Gastroesophageal sphincter (tissue), 4 donors: ENCODE measurements at places on chromosomes 16 and 17.
A peak's percentile ranks its signal among the peaks of the same experiment; 100 is the strongest.

- ATAC-seq = no peak
Measured at GRCh38 chr16:86062271-86062965, 163.5 kb downstream of the IRF8 start.

DNA sequence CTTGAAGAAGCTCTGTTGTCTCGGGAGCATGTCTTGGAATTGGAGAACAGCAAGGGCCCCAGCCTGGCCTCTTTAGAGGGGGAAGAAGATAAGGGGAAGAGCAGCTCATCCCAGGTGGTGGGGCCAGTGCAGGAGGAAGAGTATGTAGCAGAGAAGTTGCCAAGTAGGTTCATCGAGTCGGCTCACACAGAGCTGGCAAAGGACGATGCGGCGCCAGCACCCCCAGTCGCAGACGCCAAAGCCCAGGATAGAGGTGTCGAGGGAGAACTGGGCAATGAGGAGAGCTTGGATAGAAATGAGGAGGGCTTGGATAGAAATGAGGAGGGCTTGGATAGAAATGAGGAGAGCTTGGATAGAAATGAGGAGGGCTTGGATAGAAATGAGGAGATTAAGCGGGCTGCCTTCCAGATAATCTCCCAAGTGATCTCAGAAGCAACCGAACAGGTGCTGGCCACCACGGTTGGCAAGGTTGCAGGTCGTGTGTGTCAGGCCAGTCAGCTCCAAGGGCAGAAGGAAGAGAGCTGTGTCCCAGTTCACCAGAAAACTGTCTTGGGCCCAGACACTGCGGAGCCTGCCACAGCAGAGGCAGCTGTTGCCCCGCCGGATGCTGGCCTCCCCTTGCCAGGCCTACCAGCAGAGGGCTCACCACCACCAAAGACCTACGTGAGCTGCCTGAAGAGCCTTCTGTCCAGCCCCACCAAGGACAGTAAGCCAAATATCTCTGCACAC, 21.2 kb downstream of the AKAP1 start:
- peak; percentile 14 for ATAC-seq

GRCh38 chr17:43829738-43830137, 3.2 kb downstream of the MPP3 start:
- ATAC-seq = no peak

- ATAC-seq = no peak
Measured at GRCh38 chr16:50402298-50402895, 33.6 kb upstream of the BRD7 start.

- no peak for ATAC-seq
Measured at GRCh38 chr17:66492561-66493005, 190.2 kb downstream of the PRKCA start.

DNA sequence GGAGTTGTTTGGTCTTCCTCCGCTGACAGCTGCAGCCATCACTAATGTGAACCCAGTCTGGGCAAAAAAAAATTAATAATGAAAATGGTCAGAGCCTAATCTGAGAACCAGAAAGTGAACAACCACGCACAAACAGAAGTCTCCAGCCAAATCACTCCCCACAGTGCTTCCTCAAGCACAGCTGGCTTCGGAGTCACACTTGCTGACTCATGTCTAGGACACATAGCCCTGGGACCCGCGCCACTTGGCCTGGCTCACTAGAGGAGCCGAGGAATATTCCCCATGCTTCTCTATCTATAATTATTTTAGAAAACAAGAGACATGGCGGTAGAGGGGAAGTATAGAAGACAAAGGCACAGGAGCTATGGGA, 109.1 kb downstream of the ZFHX3 start:
- peak; percentile 95 for ATAC-seq

DNA sequence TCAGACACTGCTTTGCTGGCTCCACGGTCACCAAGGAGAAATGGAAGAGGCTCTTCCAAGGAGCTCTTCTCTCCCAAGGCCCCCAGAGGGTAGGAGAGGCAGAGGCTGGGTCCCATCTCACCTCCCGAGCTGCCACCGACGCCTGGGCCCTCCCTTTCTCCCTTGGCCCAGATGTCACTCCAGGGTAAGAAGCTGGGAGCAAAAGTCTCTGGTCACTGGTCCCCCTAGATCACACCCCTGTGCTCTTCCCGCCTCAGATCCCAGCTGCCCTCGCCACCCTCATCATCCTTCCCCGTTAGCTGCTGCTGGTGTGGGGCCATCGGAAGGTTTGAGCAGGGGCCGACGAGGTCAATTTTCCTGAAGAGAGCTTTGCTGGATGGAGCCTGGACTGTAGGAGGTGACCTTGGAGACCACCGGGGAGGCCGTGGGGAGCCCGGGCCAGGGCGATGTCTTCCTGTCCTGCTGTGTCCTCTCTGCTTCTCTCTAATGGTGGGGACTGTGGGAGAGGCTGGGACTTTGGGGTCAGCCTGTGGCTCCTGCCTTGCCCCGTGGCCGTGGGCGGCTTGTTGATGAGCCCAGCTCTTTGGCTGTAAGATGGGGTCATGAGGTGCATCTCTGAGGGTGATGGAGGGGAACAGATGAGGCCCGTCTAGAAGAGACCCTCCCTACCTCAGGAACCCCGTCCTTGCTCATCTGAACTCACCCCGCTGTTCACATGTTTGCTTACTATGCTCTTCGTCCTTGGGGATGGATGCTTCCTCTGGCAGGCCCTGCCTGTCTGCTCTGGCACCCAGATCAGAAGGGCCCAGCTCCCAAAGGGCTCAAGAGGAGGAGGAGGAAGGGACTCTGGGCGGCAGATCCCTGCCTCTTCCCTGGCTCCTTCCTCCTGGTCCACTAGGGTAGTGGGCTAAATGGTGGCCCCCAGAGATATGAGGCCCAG, 11.4 kb upstream of the RHBDF2 start:
- ATAC-seq = no peak

DNA sequence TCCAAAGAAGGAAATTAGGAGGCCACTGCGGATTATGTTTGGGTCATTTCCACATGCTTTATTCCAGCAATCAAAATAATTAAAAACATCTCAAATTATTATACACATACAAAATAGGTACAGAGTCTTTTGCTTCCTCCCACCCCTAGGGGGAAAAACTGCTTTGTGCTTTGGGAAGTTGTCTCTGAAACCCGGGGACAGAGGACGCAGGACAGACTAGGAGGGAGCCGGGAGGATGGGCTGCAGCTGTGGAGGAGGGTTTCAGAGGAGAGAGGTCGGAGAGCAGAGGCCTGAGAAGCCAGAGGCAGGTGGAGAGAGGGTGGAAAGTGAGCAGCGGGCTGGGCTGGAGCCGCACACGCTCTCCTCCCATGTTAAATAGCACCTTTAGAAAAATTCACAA, 17.4 kb downstream of the COL1A1 start:
- no peak for ATAC-seq

DNA sequence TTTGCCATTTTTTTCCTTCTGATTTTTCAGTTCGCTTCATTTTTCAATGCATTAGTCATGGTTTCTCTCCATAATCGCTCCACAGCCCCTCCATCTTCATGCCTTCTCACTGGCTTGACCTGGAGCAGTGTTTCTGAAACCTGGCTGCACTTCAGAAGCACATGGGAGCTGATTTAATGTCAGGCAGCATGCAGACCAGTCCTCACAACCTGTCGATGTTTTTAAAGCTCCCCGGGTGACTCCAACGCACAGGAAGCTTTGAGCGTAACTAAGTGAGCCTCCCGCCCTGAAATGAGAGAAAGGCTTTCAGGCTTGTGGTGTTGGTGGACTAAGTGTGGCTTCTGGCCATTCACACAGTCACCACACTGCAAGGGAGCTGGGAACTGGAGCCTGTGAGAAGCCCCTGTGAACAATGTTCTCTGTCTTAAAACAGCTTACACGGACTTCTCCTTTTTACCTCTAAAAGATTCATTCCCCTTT, 16.8 kb upstream of the DRG2 start:
- no peak for ATAC-seq

DNA sequence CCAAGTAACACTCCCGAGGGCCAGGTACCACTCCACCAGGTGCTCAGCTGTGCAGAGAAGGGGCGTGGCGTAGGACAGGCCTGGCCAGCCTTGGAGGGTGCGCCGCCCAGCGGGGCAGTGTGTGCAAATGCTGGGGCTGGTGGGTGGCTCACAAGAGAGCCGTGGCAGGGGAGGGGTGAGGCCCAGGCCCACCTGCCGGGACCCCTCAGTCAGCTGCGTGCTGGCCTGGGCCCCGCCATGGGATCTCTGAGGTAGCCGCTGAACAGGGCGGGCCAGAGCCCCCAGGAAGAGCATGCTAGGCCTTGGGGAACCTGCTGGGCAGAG, 8.8 kb downstream of the TPSG1 start:
- no peak for ATAC-seq

GRCh38 chr16:67199808-67200198, 872 bp downstream of the ELMO3 start:
- ATAC-seq = peak; percentile 8

DNA sequence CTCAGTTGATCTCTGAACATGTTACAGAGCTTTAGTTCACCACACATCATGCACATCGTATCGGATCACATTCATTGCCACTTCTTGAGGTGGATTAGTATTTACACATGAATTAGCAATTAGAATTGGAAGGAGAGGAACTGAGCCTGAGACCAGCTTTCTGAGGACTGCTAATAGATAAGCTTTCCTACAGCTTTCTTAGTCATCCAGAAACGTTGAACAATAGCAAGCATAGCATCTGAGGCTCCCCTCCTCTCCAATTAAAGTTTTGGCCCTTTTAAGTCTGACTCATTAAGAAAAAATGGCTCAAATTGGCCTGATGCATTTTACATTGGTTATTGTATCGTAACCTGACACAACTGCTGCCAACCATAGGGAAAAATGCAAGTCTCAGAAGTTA, 1130.4 kb downstream of the CDH8 start:
- ATAC-seq = no peak

- no peak for ATAC-seq
Measured at GRCh38 chr17:55495239-55495638, 16.0 kb downstream of the SMIM36 start.

GRCh38 chr16:68469796-68470460, 21.6 kb upstream of the SMPD3 start:
- peak; percentile 27 for ATAC-seq
